ENCODE measurements at places on chromosomes 7 and 10.

DNA sequence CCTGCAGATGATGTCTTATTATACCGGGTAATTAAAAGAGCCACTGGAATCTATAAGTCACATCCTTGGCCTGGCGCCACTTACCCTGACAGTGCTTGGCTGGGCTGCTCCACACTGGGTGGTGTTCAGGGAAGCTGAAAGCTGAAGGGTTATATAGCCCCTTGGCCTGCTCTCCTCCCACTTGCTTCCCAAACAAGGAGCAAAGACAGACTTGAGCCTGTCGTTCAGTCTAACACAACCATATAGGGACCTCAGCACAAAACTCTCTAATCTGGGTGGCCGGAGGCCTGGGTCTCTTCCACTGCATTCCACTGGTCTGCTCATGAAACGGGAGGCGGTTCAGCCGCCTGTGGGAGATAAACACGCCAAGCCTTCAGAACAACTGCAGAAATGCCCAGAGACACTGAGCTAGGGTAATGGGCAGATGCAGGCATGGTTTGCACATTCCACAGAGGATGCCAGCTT lies at the start of gene ACTA2:
TSS of gene ACTA2 (minus strand) at position 127 of the 465 bp plus-strand sequence. CDS start 3,843 bp downstream, outside the sequence.
- DNase-seq, result no peak

- no peak for DNase-seq
Measured at GRCh38 chr7:136183981-136184380, 206.8 kb upstream of the MTPN start.

DNA sequence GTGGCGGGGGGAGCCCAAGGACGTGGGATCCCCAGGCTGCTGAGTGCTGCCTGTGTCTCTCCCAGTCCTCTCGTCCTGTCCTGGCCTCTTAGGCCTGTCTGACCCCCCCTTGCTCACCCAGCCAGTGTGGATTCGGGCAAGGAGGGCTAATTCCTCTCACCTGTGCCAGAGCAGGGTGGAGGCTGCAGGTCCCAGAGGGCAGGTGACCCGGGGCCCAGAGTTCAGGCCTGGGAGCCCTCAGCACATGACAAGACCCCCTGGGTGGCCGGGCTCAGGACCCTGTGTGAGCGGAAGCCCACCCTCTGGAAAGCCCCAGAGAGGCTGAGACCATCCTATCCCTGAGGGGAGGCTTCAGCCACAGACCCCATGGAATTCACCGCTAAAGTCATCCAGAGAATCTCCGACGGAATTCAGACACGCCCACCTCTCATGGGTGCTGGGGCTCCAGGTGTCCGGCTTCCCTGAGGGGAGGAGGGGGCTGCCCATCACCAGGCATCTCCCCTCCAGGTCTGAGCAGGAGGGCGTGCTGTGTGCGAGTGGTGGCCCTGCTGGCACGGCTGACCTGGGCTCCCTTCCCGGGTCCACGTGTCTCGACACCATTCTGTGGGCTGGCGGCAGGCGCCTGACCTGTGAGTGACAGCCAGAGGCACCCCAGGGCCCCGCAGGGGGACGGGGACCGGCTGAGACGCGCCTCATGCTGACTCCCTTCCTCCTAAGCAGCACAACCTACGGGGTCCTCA lies 5.0 kb downstream of the KNDC1 start:
- DNase-seq, result no peak

DNA sequence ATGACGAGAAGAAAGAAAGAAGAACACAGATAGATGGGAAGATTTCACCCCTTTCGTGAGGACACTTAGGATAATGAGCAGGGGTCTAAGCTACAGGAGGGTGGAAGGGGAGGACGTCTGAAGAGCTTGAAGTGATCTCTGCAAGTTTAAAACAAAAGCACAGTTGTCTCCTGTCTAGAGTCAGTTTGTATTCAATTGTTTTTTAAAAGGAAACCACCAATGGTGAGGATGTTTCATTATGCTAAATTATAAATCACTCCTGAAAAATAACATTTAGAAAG lies 85.9 kb downstream of the ADAM12 start:
- no peak for DNase-seq

GRCh38 chr10:50615658-50616057 lies 8.1 kb downstream of the SGMS1 start:
- DNase-seq, result no peak
